ENCODE measurements at places on chromosomes 1 and 21.

- no peaks in the 10 kb centered on the region for H3K36me3 ChIP-seq
- H3K27me3 ChIP-seq = no peaks in the 10 kb centered on the region
- H3K4me1 ChIP-seq = no peaks in the 10 kb centered on the region
- no peak for DNase-seq
Observed at GRCh38 chr1:13597166-13597565, 13.5 kb downstream of the PDPN start.

- H3K27me3 ChIP-seq = no peaks in the 10 kb centered on the region
- H3K4me1 ChIP-seq = peaks cover 3% of the 10 kb centered on the region
- H3K27ac ChIP-seq = no peak overlapping the region
Observed at GRCh38 chr1:168371477-168371876, 90.8 kb downstream of the TBX19 start.

- no peak overlapping the region for H3K4me3 ChIP-seq
- H3K27me3 ChIP-seq = no peaks in the 10 kb centered on the region
- no peaks in the 10 kb centered on the region for H3K4me1 ChIP-seq
- no peak overlapping the region for H3K27ac ChIP-seq
- no peak for DNase-seq
Observed at GRCh38 chr1:176517484-176517883, 54.5 kb downstream of the PAPPA2 start.

DNA sequence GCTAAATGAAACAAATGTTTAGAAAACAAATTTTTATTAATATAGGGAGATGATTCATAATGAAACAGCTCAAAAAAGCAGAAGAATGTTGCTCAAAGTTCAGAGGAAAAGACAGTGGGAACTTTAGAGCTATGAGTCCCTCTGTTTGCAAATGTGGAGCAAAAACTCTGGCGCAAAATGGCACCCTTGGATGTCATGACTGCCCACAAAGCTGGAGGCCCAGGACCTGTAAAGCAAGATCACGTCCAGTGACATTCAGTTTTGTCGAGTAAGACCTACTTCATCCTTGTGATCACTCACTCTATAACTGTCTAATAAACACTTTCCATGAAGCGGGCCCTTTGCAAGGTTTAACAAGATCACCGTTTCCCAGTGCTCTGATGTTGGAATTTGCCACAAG is 9.1 kb upstream of the EXO1 start:
- H3K27ac ChIP-seq = no peak overlapping the region
- no peaks in the 10 kb centered on the region for H3K27me3 ChIP-seq
- DNase-seq = no peak
- no peaks in the 10 kb centered on the region for H3K36me3 ChIP-seq
- H3K4me3 ChIP-seq = no peak overlapping the region

GRCh38 chr1:24957016-24957807 is 27.1 kb upstream of the RUNX3 start:
- peaks cover 30% of the 10 kb centered on the region for H3K27me3 ChIP-seq
- no peaks in the 10 kb centered on the region for H3K4me1 ChIP-seq
- DNase-seq = no peak
- H3K36me3 ChIP-seq = no peaks in the 10 kb centered on the region

DNA sequence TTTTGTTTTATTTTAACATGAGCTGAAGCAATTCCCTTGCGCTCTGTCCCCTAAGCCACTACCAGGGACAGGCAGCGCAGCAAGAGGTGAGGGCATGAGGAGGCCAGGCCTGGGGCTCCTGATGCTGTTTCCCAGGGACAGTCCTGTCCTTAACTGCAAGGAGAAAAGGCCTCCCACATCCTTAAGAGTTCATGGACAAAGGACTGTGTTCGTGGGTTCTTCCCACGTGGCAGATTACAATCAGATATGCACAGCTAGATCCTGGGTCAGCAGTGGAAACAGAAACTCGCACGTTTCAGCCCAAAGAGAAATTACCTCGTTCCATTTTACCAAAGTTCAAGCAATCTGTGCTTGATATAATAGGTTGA is 85.8 kb downstream of the MIS18A start:
- H3K4me3 ChIP-seq = no peak overlapping the region
- no peaks in the 10 kb centered on the region for H3K4me1 ChIP-seq
- H3K27ac ChIP-seq = no peak overlapping the region
- no peak for DNase-seq
- H3K36me3 ChIP-seq = no peaks in the 10 kb centered on the region

DNA sequence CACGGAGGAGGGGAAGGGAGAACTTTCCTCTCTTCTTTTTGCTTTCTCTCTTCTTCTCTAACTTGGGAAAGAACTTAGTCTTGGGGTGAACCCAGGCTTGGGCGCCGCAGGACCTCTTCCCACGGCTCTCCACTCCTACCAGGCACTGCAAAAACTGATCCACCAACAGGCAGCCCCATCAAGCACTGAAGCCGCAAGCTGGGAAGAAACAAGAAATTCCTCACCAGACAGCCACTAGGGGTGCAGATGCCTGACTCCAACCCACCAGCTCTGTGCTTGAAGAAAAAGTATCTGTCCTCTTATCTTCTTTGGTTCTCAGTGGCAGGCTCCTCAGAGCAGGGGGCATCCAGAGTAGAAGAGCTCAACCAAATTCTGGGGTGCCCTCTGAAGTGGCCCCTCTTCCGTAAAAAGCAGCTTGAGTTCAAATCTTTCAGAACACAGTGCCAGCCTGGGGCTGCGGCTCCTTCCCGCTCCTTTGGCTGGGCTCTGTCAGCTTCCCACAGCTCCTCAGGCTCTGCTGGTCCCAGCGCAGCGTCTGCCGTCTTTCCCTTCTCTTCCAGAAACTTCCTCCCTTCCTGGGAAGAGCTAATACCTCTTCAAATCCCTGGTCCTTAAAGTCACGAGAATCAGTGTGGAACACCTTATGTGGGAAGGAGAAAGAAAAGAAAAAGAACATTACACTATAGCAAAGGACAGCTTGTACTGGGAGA is 2.4 kb downstream of the SLC41A1 start:
- DNase-seq = no peak
- H3K27me3 ChIP-seq = no peaks in the 10 kb centered on the region
- H3K36me3 ChIP-seq = no peaks in the 10 kb centered on the region

- no peak overlapping the region for H3K4me3 ChIP-seq
- no peaks in the 10 kb centered on the region for H3K4me1 ChIP-seq
- DNase-seq = no peak
- peak overlapping the region; percentile 24 for H3K27ac ChIP-seq
- no peaks in the 10 kb centered on the region for H3K36me3 ChIP-seq
Observed at GRCh38 chr1:71908871-71909390, 373.4 kb downstream of the NEGR1 start.

DNA sequence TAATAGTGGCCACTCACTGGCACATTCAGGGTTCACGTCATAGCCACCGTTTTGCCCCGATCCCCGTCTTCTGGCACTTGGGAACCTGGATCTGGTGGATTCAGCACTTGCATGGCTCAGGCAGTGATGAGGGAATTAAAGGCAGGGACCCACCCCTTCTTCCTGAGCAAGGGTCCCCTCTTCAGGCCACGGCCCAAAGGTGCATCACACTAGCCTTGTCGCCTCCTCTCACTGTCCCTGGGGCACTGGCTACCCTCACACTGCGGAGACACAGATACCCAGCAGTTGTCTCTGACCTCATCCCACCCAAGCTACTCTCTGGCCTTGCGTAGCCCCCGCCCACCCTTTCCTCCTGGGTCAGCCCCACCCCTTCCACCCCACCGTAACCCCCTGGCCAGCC is 19.9 kb upstream of the LDLRAP1 start:
- DNase-seq = no peak
- H3K4me3 ChIP-seq = no peak overlapping the region
- no peaks in the 10 kb centered on the region for H3K27me3 ChIP-seq
- H3K27ac ChIP-seq = no peak overlapping the region

DNA sequence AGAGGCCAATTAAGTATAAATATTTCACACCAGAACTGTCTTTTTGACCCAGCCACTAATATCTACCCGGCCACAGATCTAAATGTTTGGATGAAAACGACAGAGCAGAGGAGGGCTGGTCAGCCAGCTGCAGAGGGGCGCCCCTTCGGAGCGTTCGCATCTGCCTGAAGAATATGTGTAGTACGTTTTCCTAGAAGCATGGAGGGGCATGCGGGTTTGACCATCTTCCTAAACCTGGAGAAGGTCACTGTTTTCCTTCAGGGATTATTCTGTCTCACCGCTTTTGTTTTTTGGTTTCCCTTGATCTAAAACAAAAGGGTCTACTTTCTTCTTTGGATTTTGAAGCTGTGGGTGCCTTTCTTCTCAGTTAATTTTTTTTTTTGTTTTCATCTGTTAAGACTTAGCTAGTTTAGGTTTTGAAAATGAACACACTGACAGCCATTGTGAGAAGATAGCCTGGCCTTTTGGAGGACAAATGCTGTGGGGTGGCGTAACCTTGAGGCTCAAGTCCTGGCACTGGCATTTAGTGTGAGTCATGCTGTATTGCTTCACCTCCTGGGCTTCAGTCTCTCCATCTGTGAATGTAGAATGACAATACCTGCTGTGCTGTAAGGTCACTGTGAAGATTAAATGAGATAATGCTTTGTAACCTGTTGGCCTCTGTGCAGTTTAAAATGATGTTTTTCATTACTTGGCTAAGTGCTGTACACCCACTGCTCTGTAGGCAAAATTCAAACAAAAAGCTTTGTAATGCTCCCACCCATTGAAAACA is 74.1 kb upstream of the IRF2BP2 start:
- peak; percentile 72 for DNase-seq
- no peak overlapping the region for H3K27ac ChIP-seq
- H3K27me3 ChIP-seq = no peaks in the 10 kb centered on the region
- no peaks in the 10 kb centered on the region for H3K36me3 ChIP-seq
- H3K4me3 ChIP-seq = no peak overlapping the region

DNA sequence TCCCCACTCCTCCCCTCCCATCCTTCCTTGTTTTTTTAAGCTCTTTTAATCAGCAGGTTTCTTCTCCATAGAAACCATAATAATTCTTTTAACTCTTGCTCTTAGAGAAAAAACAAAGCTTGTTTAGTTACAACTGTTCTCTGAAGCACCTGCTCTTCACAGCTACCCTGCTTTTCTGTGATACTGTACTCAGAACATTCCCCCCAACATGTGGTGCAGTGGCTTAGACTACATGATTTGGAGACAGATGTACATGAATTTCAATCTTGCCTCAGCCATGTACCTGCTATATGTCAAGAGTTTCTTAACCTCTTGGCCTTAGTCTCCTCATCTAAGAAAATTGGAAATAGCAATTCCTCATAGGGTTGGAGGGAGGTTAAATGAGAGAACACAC is 33.5 kb downstream of the LAMC2 start:
- H3K27ac ChIP-seq = peak overlapping the region; percentile 81
- no peak overlapping the region for H3K4me3 ChIP-seq
- peaks cover 14% of the 10 kb centered on the region for H3K4me1 ChIP-seq
- DNase-seq = no peak
- H3K27me3 ChIP-seq = no peaks in the 10 kb centered on the region

GRCh38 chr1:162717548-162718184 is 72.8 kb upstream of the HSD17B7 start:
- H3K4me3 ChIP-seq = no peak overlapping the region
- peak overlapping the region; percentile 16 for H3K27ac ChIP-seq
- no peak for DNase-seq

DNA sequence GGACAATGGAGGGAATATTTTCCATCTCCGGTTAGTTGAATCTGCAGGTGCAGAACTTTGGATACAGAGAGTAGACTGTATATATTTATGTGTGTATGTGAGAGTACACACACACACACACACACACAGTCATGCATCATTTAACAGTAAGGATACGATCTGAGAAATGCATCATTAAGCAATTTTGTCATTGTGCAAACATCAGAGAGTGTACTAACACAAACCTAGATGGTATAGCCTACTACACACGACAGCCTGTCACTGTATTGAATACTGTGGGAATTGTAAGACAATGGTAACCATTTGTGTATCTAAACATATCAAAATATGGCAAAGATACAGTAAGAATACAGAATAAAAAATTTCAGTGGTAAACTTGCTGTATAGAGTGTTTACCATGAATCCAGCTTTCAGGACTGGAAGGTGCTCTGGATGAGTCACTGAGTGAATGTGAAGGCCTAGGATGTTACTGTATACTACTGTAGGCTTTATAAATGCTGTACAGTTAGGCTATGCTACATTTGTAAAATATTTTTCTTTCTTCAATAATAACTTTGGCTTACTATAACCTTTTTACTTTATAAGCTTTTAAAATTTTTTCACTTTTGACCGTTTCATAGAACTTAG is 138.5 kb downstream of the ZZZ3 start:
- H3K27ac ChIP-seq = no peak overlapping the region
- H3K36me3 ChIP-seq = no peaks in the 10 kb centered on the region
- DNase-seq = no peak
- H3K27me3 ChIP-seq = no peaks in the 10 kb centered on the region
- H3K4me1 ChIP-seq = peaks cover 16% of the 10 kb centered on the region
- H3K4me3 ChIP-seq = no peak overlapping the region

DNA sequence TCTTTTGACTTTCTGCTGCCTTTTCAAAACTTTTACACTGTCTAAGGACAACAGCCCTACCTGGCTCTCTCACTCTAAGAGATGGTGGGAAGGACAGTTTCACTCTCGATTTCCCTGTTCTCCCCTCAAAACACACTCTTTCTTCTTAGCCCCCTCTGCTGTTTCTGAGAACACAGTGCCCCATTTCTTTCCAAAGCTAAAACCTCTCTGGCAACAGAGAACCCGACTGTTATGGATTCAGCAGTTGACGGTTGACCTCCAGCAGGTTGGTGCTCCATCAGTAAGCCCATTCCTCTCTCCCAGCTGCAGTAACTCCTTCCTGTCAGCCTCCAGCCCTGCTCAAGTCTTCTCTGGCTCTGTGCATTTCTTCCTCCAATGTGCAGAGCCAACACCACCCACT is 88.2 kb upstream of the ABCD3 start:
- no peak overlapping the region for H3K27ac ChIP-seq
- no peaks in the 10 kb centered on the region for H3K36me3 ChIP-seq
- no peak overlapping the region for H3K4me3 ChIP-seq
- peaks cover 48% of the 10 kb centered on the region for H3K4me1 ChIP-seq

GRCh38 chr1:28159243-28159642 is 17.2 kb downstream of the PTAFR start:
- no peak overlapping the region for H3K27ac ChIP-seq
- H3K27me3 ChIP-seq = no peaks in the 10 kb centered on the region
- H3K4me1 ChIP-seq = peaks cover 26% of the 10 kb centered on the region
- no peak for DNase-seq
- no peak overlapping the region for H3K4me3 ChIP-seq

- no peak overlapping the region for H3K27ac ChIP-seq
- no peaks in the 10 kb centered on the region for H3K27me3 ChIP-seq
- H3K4me1 ChIP-seq = peaks cover 36% of the 10 kb centered on the region
- H3K4me3 ChIP-seq = no peak overlapping the region
- no peak for DNase-seq
Observed at GRCh38 chr21:37119421-37120218, 46.6 kb downstream of the TTC3 start.

GRCh38 chr1:53031732-53032131 is 30.3 kb upstream of the PODN start:
- H3K4me1 ChIP-seq = no peaks in the 10 kb centered on the region
- H3K36me3 ChIP-seq = peaks cover 44% of the 10 kb centered on the region
- H3K27ac ChIP-seq = no peak overlapping the region
- H3K4me3 ChIP-seq = no peak overlapping the region

DNA sequence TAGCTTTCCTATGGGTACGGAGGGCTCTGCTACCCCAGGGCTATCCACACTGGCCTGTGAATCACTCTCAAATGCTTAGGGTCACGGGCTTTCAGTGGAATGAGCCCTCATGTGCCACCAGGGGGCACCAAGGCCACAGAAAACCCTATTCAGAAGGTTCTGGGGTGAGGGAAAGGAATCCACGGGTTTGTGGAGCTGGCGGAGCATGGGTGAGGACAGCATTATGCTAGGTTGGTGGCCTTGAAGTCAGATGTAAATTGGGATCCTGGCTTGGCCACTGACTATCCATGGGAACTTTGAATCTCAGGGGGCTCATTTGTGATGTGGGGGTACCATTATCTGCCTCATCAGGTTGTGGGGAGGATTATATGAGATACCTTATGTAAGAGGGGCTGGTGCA is 5.1 kb upstream of the LAMTOR5 start:
- no peaks in the 10 kb centered on the region for H3K27me3 ChIP-seq
- H3K27ac ChIP-seq = no peak overlapping the region
- no peaks in the 10 kb centered on the region for H3K36me3 ChIP-seq
- no peak overlapping the region for H3K4me3 ChIP-seq
